Activated CD8-positive, alpha-beta memory T cell treated with anti-CD3 and anti-CD28 coated beads for 1 hour (primary cell): ENCODE measurements at places on chromosomes 11 and 22.

DNA sequence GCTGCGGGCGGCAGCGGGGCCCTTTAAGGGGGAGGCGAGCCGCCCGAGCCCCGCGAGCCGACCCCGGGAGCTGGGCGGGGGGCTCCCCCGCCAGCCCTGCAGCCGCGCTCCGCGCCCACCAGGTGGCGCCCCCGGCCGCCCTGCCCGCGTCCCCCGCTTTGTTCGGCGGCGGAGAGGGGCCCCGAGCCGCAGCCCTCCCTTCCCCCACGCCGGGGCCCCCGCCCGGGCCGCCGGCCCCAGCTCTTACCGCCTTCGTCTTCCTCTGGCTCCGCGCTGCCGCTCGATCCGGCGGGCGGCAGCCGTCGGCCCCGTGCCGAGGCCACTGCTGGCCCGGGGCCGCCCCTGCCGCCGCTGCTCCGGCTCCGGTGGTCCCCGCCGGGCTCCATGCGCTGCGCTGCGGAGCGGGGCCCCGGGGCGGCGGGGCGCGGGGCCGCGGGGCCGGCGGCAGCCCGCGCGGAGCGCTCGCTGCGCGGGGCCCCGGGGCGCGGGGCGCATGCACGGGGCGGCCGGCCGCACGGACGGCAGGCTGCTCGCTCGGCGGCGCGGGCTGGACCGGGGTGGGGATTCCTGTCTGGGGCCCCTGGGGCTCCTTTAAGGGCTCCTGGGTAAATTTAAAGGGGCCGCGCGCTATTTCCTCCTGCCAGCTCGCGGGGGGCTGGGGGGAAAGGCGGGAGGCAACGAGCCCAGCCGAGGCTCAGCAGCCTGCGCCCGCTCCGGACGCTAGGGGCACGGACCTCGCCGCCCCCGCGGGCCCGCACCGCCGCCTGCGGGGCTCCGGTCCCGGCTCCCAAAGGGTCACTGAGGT is at the start of gene ZFTA:
Gene ZFTA, minus strand, starts transcription at position 539 of the 805 bp plus-strand sequence. Its CDS starts 153 bp downstream, at position 386.
- DNase-seq, result peak; percentile 55

- DNase-seq, result no peak
Observed at GRCh38 chr11:63603180-63603518, 11.1 kb downstream of the PLAAT3 start.

DNA sequence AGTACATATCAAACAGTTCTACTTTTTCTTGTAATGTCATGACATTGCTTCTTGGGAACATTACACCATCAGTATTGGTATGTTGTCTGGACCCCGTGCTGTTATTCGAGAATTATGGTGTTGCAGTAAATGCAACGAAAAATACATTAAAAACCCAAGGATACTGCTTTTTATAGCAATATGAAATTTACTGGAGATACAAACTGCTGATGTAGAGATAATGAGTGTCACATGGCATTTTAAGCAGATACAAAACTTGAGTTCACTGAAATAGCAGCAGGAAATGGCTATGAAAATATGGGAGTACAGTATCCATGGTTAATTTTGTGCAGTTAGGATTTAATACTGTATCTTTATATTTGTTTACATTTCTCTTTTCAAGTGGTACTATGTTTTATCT is 7.4 kb upstream of the CARD16 start:
- DNase-seq, result no peak

GRCh38 chr11:113977071-113977490 is 2.2 kb downstream of the HTR3A start:
- no peak for DNase-seq

DNA sequence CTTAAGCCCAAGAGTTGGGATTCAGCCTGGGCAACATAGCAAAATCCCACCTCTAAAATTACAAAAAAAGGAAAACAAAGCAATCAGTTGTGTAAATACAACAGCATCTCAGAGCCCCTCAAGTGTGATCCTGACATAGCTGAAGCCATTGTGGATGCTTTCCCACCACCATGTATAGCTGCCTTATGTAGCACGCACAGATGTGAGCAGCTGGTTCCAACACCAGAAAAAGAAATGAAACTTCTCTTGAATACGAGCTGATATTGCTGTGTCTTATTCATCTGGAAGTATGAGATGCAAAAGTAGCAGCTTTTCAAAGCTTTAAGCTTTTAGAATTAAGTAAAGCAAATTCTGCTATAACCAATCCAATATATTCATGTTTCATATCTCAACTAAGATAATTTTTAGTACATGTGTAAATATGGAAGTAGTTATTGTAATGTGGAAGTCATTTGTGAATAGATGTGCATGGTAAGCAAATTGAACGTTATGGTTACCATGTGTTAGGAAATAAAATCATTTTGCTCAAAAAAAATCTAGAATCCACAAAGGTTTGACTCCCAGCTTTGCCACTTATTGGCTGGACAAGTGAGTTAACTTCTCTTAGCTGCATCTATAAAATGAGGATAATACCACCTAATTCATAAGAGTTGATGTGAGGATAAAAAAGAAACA is 63.2 kb downstream of the SGSM3 start:
- no peak for DNase-seq

DNA sequence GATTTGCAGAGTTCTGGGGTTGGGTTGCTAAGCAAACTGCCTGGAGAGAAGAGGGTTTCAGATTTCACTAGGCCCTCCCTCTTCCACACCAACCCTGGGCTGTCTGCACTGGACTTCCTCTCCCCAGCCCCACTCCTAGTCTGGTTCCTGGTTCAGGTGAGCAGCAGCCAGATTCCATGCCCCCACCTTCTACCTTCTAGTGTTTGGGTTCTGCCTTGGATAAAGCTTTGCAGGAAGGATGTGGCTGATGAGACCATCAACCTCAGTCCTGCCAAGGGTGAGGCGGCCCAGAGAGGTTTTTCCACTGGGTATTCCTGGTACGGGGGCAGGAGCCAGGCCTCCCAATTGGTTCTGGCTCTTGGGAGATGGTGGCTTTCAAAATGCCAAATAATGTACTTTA is 68.3 kb downstream of the BCR start:
- no peak for DNase-seq

DNA sequence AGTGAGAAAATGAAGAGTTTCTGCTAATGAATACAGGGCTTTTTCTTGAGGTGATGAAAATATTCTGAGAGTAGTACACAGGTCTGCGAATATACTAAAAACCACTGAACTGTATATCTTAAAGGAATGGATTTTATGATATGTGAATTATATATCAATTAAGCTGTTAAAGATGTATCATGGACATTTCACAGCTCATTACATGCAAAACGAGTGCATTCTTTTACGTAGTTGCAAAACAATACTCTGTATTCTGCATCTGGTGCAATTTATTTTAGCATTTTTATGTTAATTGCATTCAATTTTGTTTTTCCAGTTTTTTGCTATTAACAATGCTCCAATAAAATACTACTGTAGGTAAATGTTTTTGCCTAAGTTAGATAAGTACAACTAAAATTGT is 411.6 kb downstream of the DYNC2H1 start:
- no peak for DNase-seq

DNA sequence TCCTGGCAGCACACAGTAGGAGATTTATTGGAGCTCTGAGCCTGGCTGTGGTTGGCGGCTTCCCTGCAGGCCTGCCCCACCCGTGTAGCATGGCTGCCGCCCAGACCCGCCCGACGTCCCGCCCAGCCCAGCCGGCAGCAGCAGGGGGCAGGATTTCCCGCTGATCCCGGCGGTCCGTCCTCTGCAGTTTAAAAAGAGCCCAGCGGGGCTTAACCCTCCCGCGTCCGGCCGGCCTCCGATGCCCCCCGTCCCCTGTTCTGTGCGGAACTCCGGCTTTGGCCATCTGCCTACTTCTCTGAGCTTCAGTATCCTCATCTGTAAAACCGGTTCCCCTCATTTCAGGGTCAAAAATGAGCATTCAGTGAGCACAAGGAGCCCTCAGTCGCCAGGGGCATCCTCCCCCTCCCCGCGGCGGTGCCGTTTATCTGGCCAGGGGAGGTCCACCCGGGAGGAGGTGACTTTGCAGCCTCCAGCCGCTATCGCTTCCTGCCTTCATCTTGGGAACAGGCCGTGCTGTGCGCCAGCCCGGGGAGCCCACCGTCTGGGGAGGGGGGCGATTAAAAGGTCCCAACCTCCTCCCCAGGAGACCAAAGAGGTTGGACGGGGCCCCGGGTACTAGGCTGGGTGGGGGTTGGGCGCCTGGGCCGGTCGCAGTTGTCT is at the start of gene GAS2L1:
Gene GAS2L1, plus strand, starts transcription at position 476 of the 660 bp plus-strand sequence. CDS start 1,456 bp downstream, outside the sequence.
- no peak for DNase-seq

- no peak for DNase-seq
Observed at GRCh38 chr22:20218987-20219386, 49.1 kb downstream of the RTN4R start.

DNA sequence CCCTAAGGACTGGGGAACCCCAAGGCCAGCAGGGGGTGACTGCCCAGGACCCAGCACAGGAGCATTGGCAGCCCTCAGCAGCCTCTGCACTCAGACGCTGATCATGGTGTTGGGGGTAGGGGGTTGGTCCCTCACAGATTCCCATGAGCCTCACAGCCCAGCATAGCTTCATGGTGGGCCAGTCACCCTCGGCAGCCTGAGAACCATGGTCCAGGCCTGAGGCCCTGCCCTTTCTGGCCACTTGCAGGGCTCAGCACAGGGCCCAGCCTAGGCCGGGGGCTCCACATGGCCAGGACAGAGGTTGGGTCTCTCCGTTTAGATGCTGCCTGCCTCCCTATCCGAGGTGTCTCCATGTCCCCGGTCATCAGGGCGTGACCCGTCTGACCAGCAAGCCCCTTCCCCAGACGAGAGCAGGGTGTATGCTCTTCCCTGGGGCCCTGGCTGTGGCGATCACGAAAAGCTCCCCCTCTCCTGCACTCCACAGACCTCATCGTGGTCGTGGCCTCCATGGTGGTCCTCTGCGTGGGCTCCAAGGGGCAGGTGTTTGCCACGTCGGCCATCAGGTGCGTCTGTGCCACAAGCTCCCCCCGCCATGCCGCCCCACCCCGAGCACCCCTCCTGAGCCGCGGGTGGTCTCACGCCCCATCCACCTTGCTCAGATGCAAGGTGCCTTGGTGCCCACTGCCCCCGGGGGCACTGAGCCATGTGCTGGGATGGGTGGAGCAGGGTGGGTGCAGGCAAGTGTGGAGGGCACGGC is 126.2 kb downstream of the KCNQ1 start:
- DNase-seq, result no peak

GRCh38 chr22:39233710-39234471 is 10.9 kb downstream of the PDGFB start:
- DNase-seq, result no peak

DNA sequence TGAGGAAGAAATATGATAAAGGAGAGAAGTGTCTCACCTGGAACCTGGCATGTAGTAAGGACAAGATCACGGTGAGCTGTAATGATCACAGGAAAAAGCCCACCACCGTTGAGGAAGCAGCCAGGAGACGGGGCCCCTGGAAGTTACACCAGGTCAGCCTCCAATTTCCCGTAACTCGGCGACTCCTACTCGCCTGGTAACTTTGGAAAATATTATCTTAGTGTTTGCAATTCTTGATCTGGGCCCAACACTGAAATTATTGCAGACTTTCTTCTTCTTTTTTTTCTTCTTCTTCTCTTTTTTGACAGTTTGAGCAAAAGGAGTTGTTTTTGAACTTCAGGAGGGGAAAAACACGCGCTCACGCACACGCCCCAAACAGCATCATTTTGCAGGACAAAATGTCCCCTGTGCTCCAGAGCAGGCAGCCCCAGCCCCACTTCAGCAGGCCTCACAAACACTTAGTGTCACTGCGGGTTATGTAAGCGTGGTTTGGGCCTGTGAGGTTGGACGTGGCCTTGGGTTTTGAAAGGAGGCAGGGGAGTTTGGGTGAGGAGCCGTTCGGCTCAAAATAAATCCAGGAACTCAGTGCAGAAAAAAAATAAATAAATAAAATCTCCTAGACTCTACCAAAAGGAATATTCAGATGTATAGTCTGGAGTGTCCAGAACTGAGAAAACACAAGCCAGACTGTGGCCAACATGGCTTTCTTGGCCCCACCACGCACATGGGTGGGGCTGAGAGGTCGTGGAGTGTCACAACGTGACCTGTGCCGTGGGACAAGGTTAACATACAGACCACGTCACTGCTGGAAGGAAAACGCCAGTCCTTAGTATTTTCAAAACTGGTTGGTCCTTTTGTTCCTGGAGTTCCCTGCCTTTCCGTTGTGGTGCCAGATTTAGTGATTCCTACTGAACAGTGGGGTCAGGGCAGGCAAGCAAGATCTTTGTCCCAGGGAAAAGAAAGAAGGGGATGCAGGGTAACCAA is 26.3 kb upstream of the MN1 start:
- no peak for DNase-seq

GRCh38 chr11:72591785-72592502 is 82.3 kb downstream of the PDE2A start:
- peak; percentile 28 for DNase-seq

GRCh38 chr11:130388607-130389205 is 39.7 kb downstream of the ADAMTS8 start:
- no peak for DNase-seq

DNA sequence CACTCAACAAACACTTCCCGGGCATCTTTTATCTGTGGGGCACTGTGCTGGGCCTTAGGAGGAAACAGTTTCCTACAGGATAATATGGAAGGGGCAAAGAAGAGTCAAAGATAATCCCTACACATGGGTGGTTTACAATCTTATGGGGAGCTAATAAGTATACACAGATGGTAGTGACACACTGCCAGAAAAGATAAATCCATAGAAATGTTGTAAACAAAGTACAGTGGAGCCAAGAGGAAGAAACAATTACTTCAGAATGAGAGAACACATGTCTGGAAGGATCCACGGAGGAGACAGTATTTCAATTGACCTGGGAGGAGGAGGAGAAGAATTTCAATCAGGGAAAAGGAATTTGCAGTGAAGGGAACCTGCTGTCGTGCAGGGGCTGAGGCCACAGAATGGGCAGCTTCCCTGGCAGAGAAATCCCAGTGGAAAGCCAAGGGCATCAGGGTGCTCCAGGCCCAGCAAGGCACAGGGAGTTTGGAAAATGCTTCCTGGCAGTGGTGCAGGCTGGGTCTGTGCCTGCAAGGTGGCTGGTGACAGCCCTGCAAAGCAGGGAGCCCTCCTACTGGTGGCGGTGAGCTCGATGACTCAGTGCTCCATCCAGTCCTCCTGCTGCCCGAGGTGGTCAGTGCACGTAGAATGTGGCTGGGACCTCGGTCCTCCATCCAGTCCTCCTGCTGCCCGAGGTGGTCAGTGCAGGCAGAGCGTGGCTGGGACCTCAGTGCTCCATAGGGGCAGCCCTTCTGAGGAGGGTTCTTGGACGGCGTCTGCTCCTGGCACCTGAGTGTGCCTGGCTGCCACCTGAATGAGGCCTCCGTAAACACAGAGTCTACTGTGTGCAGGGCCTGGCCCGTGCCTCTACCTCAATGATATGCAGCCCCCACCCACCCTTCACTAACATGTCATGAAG is 444.3 kb upstream of the B3GAT1 start:
- no peak for DNase-seq
